ENCODE measurements at places on chromosomes 3 and 15. TPM values are rescaled to one million over a fixed set of nuclear protein-coding genes. Genes with fewer than 3 reads are reported as not detected.

RASL12 gene
- polyA plus RNA-seq, result not detected

NPTN gene
- 46.1 TPM for polyA plus RNA-seq

SAMD7 gene
- polyA plus RNA-seq, result not detected

ADGRG7 gene
- not detected for polyA plus RNA-seq

CYP11A1 gene
- polyA plus RNA-seq, result not detected

KBTBD12 gene
- not detected for polyA plus RNA-seq

MASP1 gene
- polyA plus RNA-seq, result not detected

CXCR6 gene
- polyA plus RNA-seq, result 70.8 TPM

NME9 gene
- polyA plus RNA-seq, result 0.44 TPM

MYEF2 gene
- polyA plus RNA-seq, result 1.2 TPM

SLC12A1 gene
- polyA plus RNA-seq, result not detected

DNA sequence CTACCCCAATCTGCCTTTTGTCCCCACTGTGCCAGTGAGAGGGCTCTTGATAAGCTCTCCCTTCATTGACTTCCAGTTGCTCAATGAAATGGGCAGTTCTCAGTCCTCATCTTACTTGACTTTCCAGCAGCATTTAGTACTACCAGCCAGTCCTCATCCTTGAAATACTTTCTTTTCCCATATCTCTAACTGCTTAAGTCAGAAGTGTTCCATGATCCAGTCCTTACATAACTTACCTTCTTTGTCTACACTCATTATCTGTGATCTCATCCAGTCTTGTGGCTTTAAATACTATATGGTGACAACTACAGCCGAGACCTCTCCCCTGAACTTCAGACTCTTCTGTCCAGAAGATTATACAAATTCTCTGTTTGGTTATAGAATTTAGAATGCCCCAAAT lies 28.7 kb downstream of the RARRES1 start:
- no peak overlapping the region for H3K27ac ChIP-seq
- no peak for DNase-seq
- H3K4me1 ChIP-seq, result no peaks in the 10 kb centered on the region

DNA sequence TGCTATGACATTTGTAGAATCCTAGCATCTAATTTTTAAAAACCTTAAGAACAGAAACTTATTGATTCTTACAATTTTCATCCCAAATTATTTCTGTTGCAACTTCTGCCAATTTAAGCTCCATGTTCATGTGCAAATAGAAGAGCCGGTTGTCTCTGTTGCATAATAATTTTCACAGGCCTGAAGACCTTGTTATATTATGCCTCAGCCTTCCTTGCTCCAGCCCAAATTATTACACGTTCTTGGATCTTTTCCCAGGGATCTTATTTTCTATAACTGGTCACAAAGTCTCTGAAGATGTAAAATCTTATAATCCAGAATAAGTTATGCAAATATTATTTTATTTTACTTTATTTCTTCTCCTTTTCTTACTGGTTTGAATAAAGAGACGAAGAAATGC lies 210.7 kb upstream of the DPH6 start:
- H3K4me1 ChIP-seq, result no peaks in the 10 kb centered on the region
- H3K27me3 ChIP-seq, result no peaks in the 10 kb centered on the region
- H3K27ac ChIP-seq, result no peak overlapping the region
- no peaks in the 10 kb centered on the region for H3K36me3 ChIP-seq
- H3K4me3 ChIP-seq, result no peak overlapping the region

DNA sequence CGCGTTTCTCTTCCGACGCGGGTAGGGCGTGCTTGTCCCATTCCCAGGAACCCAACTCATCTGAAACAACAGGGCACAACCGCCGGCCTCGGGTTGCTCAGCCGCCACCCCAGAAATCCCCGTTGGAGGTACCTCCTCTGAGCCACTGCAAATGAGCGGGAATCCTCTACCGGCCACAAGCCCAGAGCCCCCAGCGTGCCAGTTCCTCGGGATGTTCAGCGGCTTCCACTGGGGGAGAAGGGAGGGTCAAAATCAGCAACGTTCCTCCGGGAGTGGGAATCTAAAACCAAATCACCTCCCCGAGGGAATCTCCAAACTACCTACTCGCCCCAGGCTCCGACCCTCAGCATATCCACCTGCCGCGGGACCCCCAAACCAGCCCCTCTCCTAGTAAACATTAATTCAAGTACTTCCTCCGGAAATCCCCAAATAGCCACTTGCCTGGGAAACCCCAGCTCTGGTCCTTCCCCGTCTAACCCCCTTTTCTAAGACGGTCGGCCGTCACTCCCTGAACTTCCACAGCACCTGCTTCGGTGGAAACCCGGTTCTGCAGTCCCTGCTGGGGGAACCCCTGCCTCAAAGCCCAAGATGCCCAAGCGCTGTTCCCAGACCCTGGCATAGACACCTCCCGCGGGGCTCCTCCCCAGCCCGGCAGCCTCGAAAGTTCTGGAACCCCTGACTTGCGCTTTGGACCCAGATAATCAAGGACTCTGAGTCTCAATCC lies 887 bp downstream of the OXTR start:
- no peak overlapping the region for H3K27ac ChIP-seq
- H3K4me1 ChIP-seq, result peaks cover 8% of the 10 kb centered on the region
- no peak overlapping the region for H3K4me3 ChIP-seq
- H3K36me3 ChIP-seq, result no peaks in the 10 kb centered on the region

GRCh38 chr15:72230197-72231065 lies 559 bp downstream of the PKM start:
- H3K27me3 ChIP-seq, result no peaks in the 10 kb centered on the region
- H3K36me3 ChIP-seq, result no peaks in the 10 kb centered on the region
- DNase-seq, result peak; percentile 52

- H3K4me1 ChIP-seq, result no peaks in the 10 kb centered on the region
- H3K4me3 ChIP-seq, result no peak overlapping the region
- no peak overlapping the region for H3K27ac ChIP-seq
- no peak for DNase-seq
Measured at GRCh38 chr3:169367016-169367415, 296.5 kb downstream of the MECOM start.

GRCh38 chr3:14138109-14138877 lies 13.4 kb downstream of the TMEM43 start:
- H3K27me3 ChIP-seq, result no peaks in the 10 kb centered on the region
- peaks cover 22% of the 10 kb centered on the region for H3K36me3 ChIP-seq
- no peak overlapping the region for H3K27ac ChIP-seq
- peaks cover 31% of the 10 kb centered on the region for H3K4me1 ChIP-seq

DNA sequence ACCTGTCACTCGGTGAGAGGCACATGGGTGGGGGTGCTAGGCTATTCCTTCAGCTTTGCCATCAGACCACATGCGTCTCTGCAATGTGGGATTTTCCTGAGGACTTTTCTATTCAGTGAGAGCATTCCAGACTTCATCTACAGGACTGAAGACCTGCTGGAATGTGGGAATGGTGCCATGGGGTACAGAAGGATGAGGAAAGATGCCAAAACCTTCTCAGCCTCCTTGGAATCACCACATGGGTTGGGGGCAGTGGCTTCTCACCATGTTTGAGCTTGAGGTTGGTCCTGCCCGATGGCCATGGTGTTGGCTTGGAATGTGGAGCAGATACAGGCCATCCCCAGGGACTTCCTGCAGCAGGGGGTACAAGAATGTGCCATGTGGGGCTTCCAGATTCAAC lies 80.9 kb upstream of the KLF13 start:
- H3K27ac ChIP-seq, result no peak overlapping the region
- H3K27me3 ChIP-seq, result no peaks in the 10 kb centered on the region
- H3K4me1 ChIP-seq, result peaks cover 13% of the 10 kb centered on the region
- H3K36me3 ChIP-seq, result no peaks in the 10 kb centered on the region
- no peak overlapping the region for H3K4me3 ChIP-seq

DNA sequence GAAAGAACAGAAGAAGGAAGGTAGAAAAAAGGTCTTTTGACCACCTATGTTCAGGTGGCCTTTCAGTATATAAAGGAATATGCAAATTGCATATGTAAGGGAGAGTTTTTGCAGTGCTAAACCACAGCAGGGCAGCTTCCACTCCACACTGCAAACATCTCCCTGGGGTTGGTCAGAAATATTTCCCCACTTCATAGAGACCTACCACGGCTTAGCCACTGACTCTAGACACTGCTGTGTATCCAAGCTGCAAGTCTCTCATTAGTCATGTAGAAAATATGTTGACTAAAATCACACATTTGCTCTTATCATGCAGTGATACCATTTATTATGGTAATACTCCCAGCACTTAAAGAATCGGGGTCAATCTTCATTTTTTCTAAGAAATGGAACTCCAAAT lies 214.9 kb upstream of the NR2F2 start:
- DNase-seq, result no peak
- H3K27ac ChIP-seq, result no peak overlapping the region
- H3K27me3 ChIP-seq, result no peaks in the 10 kb centered on the region
- no peak overlapping the region for H3K4me3 ChIP-seq
- no peaks in the 10 kb centered on the region for H3K4me1 ChIP-seq

DNA sequence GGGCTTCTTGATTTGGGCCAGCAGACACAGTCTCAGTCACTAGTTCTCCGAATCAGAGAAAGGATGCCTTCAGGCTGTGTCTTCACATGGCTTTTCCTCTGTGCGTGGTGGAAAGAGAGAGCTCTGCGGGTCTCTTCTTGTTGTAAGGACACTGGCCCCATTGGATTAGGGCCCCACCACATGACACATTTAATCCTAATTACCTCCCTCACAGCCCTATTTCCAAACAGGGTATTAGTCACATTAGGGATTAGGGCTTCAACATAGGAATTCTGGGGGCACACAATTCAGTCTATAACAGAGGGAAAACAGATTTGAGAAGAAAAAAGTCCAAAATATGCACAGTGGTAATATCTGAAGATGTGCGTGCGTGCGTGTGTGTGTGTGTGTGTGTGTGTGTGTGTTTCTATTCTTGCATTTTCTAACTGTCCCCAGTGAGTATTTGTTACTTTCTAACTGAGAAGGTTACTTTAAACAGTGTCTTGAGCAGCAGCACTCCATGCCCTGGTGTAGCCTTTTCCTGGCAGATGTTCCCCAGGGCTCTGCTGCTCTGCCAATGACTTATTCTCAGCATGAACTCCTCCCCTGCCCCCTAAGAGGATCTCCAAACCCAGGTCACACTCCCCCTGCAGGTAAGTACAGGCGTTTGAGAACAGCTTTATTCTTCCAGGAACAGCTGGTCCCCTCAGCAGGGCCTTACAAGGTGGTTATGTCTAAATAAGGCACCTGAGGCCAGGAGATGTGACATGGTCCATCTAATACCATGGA lies 72.9 kb downstream of the RPL39L start:
- H3K27ac ChIP-seq, result no peak overlapping the region
- H3K4me3 ChIP-seq, result no peak overlapping the region
- H3K36me3 ChIP-seq, result peaks cover 32% of the 10 kb centered on the region
- H3K27me3 ChIP-seq, result no peaks in the 10 kb centered on the region

- no peaks in the 10 kb centered on the region for H3K27me3 ChIP-seq
- DNase-seq, result no peak
- H3K27ac ChIP-seq, result no peak overlapping the region
- H3K36me3 ChIP-seq, result no peaks in the 10 kb centered on the region
Measured at GRCh38 chr3:120244834-120245225, 40.2 kb downstream of the GPR156 start.

DNA sequence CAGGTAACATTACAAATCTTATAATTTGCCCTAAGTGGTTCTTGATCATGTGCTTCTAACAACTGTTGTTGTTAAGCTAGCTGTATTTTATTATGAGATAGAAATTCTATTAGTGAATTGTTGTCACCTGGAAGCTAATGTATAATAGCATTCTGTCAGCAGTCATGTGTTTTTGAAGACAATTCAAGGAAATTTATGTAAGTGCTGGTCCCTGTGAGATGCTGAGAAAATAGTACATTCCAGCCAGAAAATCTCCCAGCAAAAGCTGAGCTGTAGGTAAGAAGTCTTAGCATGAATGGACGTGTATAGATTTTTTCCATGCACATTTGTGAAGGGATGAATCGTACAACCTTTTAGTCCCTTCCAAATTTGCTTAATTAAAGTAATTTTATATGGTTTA lies 120.0 kb upstream of the C15orf61 start:
- no peak overlapping the region for H3K4me3 ChIP-seq
- no peaks in the 10 kb centered on the region for H3K36me3 ChIP-seq
- H3K27me3 ChIP-seq, result no peaks in the 10 kb centered on the region
- DNase-seq, result no peak
- H3K27ac ChIP-seq, result no peak overlapping the region
- H3K4me1 ChIP-seq, result no peaks in the 10 kb centered on the region

- H3K36me3 ChIP-seq, result no peaks in the 10 kb centered on the region
- DNase-seq, result no peak
- H3K27ac ChIP-seq, result no peak overlapping the region
- peaks cover 26% of the 10 kb centered on the region for H3K27me3 ChIP-seq
- peaks cover 6% of the 10 kb centered on the region for H3K4me1 ChIP-seq
Measured at GRCh38 chr15:40281801-40282146, 1.1 kb downstream of the ANKRD63 start.

- DNase-seq, result no peak
- no peak overlapping the region for H3K4me3 ChIP-seq
- no peaks in the 10 kb centered on the region for H3K36me3 ChIP-seq
- H3K27me3 ChIP-seq, result no peaks in the 10 kb centered on the region
Measured at GRCh38 chr15:64749167-64749566, 26.2 kb downstream of the RBPMS2 start.

- no peak overlapping the region for H3K4me3 ChIP-seq
- H3K27ac ChIP-seq, result no peak overlapping the region
- DNase-seq, result peak; percentile 30
- no peaks in the 10 kb centered on the region for H3K27me3 ChIP-seq
Measured at GRCh38 chr15:70512772-70513362, 250.5 kb downstream of the UACA start.

DNA sequence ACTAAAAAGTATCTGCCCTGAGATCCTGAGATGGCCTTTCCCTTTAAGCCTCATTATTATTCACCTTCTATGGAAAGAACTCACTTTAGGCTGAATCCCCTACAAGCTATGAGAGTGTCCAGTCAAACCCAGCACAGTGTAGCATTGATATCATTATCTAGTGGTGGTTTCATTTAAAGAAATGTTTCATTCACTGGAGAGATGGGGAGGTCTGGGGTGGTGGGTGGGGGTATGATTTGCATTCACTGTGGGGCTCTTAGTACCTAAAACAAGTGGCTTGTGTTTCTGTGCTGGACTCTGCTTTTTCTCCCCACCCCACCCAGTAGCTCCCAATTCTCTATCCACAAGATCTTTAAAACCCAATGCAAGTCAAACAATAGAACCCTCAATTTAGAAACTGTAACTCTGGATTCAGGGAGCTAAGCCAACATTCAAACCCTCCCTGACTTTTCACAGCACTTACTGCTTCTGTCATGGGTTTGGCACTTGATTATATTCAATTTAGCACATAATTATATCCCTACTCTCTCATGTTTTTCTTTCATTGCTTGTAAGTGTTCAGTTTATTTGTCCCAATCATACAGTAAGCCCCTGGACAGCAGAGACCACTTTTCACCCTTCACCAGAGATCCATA lies 310.5 kb upstream of the THBS1 start:
- no peaks in the 10 kb centered on the region for H3K4me1 ChIP-seq
- no peaks in the 10 kb centered on the region for H3K27me3 ChIP-seq
- no peak overlapping the region for H3K27ac ChIP-seq
- H3K36me3 ChIP-seq, result no peaks in the 10 kb centered on the region
- no peak overlapping the region for H3K4me3 ChIP-seq

Measured in CD8-positive, alpha-beta memory T cell (primary cell).